ENCODE measurements at places on chromosomes 5 and 9.

DNA sequence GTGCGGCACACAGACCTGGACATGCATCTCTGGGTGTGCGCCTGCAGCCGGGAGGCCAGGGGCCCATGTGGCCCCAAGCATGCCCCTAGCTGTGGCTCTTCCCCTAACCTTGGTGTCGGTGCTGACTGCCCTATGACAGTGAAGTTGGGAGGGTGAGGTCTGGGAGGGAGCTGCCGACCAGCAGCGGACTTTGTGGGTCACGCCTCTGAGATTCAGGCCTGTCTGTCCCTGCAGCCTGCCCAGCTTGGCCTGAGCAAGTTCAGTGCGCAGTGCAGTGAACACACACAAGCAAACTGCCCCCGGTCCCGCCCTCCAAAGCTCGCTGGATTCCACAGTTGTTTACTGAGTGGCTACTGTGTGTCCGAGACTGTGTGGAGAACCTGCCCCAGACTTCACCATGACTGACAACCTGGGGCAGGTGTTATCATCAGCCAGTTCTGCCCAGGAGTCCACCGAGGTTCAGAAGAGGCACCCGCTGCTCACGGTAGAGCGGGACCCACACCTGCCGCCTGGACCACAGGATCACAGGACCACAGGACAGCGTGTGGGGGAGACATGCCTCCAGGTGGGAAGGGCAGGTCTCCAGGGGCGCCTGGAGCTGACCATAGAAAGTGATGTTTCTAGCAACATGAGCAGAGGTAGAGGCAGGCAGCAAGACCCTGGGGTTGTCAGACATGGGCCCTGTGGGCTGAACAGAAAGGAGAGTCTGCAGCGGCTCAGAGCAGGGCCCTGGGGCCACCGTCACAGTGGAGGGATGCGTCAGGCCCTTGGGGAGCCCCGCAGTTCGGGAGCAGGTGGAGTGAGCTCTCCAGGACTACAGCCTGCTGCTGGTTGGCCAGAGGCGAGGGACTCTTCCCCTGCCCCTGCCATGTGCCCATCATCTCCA lies 105.1 kb downstream of the PHF2 start:
- no peaks in the 10 kb centered on the region for H3K27me3 ChIP-seq
- no peak for DNase-seq
- H3K4me3 ChIP-seq = no peak overlapping the region
- H3K27ac ChIP-seq = no peak overlapping the region

DNA sequence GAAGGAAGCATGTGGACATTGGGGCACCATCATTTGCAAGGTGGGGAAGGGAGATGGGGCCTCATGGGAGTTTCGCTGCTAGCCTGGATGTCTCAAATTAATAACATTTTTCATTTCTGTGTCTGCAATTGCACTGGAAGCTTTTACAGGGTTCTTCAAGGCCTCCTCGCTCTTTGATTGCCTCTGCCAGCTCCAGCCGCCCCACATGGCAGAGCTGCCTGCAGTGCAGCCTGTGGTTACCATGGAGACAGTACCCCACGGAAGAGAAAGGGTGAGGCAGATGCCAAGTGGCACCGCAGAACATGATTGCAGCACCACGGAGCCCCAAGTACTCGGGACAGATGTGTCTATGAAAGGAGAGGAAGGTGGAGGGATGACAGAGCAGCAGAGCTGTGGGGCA lies 25.4 kb downstream of the CTNND2 start:
- H3K4me1 ChIP-seq = no peaks in the 10 kb centered on the region
- DNase-seq = no peak
- H3K27ac ChIP-seq = no peak overlapping the region

GRCh38 chr5:64947031-64947430 lies 178.3 kb downstream of the CWC27 start:
- no peaks in the 10 kb centered on the region for H3K4me1 ChIP-seq
- H3K27ac ChIP-seq = no peak overlapping the region
- no peak for DNase-seq

DNA sequence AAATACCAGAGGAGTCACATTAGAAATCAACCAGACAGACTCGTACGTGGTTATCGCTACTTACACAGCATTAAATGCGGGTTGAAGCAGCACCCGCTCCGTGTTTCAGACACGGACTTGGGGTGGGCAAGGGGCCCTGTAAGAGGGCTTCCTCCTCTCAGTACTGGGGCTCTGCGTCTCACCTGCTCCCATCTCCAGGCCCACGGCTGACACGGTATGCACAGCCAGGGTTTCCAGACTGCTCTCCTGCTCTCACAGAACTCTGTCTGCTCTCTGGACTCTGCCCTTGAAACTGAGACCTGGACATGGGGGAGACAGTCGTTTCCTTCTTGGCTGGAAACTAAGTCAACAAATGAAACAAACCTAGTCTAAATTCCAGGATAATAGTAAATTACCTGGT lies 24.7 kb upstream of the RASGEF1C start:
- peaks cover 18% of the 10 kb centered on the region for H3K36me3 ChIP-seq
- H3K4me1 ChIP-seq = peaks cover 2% of the 10 kb centered on the region
- no peaks in the 10 kb centered on the region for H3K27me3 ChIP-seq
- H3K4me3 ChIP-seq = no peak overlapping the region
- no peak overlapping the region for H3K27ac ChIP-seq
